Kasumi-1 (cell line): ENCODE measurements at places on chromosomes 5 and 9.

GRCh38 chr5:24381861-24382489 is 262.8 kb downstream of the CDH10 start:
- no peak for DNase-seq

DNA sequence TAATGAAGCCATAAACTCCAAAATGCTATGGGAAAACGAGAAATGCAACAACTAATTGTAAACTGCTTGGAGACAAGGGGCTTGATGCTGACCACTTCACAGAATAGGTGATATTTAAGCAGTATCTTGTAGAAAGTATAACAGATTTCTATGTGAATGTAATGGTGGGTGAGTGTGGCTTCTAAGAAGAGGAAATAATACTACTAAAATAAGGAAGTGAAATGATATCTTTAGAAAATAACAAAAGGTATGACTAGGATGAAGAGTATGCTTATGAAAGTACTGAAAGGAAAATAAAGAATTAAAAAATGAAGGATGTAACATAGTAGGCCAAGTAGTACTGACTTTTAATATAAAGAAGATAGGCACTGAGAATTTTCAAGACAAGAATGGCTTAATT is 94.2 kb downstream of the AGTPBP1 start:
- DNase-seq, result peak; percentile 14

DNA sequence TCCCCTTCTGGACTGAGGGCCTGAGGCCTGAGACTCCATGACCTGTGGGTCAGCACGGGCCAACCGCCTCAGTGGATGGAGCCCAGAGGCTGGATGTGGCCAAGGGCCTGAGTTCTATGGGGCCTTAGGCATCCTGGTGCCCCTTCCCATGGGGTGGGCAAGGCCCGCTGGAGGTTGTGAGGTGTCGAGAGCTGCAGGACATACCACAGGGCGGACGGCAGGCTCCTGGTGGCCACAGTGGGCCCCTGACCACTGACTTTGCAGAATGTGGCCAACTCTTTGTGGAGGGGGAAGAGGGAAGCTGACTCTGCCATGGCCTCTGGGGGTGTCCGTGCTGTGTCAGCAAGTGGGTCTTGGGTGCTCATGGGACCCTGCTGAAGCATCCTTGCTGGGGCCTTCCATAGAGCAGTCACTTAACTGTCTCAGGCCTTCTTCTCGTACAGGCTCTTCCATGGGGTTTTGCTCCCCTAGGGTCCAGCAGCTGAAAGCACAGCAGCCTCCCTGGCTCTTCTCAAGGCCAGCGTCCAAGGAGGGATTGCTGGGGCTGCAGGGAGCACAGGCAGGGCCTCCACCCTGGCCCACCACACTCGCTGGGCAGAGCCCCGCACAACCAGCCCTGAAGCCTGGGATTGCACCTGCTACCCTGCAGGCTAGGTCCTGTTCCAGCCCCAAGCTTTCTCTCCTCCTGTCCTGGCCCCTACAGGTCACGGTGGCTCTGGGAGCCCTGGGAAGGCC is 21.6 kb upstream of the SLC9A3 start:
- DNase-seq, result no peak

GRCh38 chr9:120435091-120435490 is 144.9 kb downstream of the CDK5RAP2 start:
- DNase-seq, result no peak

DNA sequence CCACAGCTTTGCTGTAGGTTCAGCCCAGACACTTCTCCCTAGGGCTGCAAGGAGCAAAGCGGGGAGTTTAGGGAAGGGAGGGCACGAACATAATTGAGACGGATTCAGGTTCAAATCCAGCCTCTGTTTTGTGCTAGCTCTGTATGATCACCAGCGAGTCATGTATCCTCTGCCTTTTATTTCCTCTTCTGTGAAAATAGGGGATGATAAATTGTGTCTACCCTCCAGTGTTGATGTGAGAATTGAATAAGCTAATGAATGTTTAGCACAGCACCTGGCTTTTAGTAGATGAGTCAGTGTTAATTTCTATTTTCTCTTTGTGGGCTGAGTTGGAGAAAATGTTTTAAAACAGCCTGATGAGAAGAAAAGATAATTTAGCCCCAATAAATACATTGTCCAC is 6.2 kb downstream of the MLANA start:
- DNase-seq, result no peak

DNA sequence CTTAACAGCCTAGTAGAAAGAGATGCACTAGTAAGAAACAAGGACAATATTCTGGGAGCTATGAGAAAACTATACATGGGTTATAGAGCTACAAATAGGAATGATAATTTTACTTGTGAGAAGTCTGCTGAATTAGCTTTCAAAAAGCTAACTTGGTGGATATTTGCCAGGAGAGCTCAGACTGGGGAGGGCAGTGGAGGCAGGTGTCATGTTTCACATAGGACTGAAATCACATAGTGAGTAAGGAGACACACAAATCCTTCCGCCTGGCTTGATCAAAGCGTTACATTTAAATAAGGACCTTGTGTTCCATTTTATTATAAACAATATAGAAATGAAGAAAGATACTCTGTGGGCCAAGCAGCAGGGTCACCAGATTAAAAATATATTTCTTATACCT is 235.0 kb downstream of the ISL1 start:
- no peak for DNase-seq

GRCh38 chr5:10556289-10556807 is 7.5 kb upstream of the ANKRD33B start:
- no peak for DNase-seq

DNA sequence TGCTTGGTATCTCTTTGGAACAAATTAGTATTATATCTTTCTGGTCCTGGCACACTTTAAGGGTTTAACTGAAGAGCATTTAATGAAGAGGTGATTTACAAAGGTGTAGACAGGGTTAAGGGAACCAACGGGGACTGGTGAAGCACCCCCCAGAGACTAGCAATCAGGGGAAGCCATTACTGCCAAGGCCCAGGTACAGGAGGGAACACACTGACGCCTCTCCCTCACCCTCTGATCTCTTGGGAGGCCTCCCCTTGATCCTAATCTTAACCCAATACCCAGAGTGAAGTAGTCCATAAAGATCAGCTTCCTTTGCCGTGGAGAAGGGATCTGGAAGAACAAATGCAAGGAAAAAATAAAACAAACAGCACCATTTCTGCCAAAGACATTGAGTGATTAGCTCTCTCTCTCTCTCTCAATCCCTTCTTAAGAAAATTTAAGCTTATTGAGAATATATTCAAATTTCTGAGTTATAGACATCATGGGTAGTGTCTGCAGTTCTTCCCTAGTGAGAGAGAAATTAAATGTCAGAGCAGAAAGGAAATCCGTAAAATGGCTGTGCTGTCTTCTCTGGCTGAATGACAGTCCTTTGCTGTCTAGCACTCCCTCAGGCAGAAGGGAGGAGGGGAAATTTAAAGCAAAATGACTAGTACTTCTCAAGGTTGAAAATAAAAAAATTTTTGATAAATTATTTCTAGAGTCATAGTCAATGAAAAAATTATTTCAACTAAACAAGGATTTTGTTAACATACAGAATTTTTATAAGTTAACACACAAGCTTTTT is 20.0 kb downstream of the F2R start:
- DNase-seq, result no peak

DNA sequence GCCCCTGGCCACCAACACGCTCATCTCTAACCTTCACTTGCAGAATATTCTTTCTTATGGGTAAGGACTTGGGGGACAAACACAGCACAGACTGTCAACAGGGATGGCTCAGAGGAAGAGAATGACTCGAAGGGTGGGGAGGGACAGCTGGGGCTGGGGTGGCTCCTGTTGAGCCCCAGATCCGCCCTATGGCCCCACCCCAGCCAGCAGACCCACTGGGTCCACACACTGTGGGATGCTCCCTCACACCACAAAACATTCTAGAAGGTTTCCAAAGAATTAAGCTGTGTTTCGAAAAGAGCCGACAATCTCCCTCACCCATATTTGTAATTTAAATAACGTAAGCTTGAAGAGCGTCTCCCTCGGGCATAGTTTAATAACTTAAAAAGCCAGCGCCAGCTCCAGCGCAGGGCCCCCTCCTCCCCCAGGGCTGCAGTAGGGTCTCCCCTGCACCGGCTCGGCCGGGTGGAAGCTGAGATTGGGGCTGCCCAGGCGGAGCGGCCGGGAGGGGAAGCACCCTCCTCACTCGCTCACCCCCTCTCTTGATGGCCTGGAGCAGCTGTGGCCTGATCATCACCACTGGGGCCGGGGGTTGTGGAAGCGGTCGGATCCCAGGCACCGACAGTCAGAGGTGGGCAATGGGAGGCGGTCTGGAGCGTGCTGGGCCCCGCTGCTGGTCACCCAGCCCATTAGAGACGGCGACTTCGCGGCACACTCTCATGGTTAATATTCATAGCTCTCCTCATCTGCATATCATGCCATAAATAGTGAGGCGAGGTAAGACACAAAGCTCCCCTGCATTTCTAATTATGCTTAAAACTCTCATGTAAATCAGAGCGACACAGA is 37.6 kb downstream of the NACC2 start:
- no peak for DNase-seq

DNA sequence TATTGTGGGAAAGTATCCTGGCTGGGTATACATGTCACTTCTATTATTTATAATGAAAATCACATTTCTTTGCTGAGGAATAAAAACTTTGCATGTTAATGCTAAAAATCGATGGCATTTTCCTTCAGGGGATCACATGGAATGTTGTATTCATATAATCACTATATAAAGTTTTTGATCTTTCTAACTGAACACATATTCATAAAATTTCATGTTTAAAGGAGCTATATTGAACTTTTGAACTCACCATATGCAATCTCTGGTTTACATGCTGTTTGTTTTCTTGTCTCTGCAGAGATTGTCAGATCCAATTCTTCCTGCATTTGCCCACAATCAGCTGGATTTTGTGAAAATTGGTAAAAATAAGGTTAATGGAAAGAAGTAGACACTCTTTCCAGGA is 33.4 kb upstream of the TRAF1 start:
- DNase-seq, result no peak

DNA sequence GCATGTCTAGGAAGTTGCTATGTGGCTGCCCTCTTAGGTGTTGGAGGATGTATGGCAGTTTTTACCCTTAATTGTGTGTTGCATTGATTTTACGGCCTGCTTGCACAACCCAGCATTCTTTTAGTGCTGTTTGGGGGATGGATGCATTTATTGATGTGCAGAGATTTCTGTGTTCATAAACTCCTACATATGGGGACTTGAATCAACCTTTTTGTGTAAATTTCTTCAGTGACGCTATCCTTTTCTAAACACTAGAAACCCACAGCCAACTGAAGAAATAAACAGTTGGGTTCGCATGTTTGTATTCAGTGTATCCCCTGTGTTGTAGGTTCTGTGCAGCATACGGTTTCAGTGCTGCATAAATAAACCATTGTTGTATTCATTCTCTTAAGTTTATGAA is 263.7 kb downstream of the RASEF start:
- no peak for DNase-seq

DNA sequence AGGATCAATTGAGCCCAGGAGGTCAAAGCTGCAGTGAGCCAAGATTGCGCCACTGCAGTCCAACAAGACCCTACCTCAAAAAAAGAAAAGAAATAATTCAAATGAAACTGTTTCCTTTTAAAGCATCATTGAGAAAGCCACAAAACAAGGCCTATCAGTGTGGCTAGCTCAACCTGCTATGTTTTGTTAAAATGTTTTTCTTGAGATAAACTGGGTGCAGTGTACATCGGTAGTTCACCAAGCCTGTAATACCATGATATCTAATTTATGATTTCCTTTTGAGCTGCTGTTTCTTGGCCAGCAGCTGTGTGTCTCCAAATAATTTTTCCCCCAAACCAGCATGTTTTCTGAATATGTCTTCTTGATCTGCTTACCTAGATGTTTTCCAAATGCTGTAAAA is 97.3 kb upstream of the GOLGA1 start:
- no peak for DNase-seq

DNA sequence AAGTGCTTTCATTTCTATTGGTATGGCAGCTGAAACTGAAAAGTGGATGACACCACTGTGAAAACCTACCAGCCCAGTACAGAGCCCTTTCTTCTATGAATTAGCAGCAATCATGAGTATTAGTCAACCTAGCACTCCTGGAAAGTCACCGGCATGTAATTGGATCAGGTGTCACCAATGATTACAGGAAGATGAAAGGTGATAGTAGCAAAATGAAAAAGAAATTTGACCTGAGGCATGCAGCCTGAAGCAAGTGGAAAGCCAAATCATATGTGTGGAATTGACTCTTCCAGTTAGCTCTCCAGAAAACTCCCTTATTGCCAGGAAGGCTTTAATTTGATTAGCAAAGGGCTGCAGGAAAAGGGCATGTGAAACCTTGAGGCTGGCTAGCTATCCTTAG is 81.2 kb upstream of the NAA35 start:
- DNase-seq, result no peak

- no peak for DNase-seq
Measured at GRCh38 chr5:99059685-99060084, 130.9 kb upstream of the CHD1 start.

- DNase-seq, result no peak
Measured at GRCh38 chr5:82512025-82512424, 233.9 kb upstream of the RPS23 start.

GRCh38 chr5:178622679-178623247 is 4.1 kb downstream of the CLK4 start:
- no peak for DNase-seq

DNA sequence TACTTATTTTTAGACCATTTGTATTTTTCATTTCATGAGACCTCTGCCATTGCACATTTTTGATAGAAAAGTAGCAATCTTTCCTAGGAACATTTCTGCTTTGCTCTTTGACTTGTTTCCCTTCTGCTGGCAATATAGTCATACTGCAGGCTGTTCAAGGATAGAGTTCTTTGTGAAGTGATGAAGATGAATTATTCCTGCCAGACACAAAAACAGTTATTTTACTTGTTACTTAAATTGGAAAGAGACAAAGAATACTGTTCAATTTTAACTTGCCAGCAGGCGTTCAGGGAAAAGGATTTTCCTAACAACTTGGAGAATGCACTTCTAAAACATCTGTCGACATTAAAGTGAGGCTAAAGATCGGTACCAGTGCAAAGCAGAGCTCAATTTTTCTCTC is 251.7 kb upstream of the ACTBL2 start:
- DNase-seq, result no peak

DNA sequence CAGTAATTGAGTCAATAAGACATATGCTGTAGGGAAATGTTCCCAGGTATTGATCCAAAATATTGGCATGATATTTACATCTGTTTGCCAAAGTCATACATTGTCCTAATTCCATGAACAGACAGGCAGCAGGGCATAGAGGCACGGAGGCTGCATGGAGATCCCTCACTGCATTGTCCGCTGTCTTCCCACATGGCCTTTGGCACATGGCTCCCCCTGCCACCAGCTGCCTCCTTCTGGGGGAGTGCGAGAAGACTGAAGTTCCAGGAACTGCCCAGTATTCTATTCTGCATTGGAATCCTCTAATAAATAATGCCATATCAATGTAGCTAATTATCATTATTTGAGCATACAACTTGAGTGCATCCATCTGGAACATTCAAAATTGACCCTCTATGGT is 269.0 kb downstream of the FBXL7 start:
- no peak for DNase-seq

- DNase-seq, result peak; percentile 4
Measured at GRCh38 chr5:53469946-53470687, 10.3 kb upstream of the FST start.

GRCh38 chr5:68381060-68381459 is 165.5 kb downstream of the PIK3R1 start:
- DNase-seq, result no peak
